ENCODE measurements at places on chromosomes 3 and 15.

DNA sequence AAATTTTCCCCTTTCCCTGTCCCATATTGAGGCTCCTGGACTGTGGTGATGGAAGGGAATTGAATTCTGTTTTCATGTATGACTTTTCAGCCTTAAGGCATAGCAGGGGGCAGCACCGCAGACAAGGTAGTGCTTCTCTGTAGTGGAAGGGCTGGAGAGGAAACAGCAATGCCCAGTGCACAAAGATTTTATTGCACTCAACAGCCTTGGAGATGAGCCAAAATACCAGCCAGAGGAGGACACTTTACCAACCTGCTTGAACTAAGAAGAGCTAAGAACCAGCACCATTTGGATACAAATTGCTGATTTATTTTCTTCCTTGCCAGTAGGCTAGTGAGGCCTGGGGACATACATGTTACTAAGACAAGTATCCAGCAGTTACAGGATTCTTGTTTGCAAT is 98.7 kb downstream of the KCNMB2 start:
- DNase-seq = no peak

GRCh38 chr3:136838641-136839555 is 20.0 kb downstream of the SLC35G2 start:
- no peak for DNase-seq

- no peak for DNase-seq
Measured at GRCh38 chr3:50286322-50287227, 5.7 kb downstream of the IFRD2 start.

GRCh38 chr3:64291956-64292355 is 66.7 kb upstream of the PRICKLE2 start:
- DNase-seq = no peak

- no peak for DNase-seq
Measured at GRCh38 chr3:111548756-111549155, 6.8 kb downstream of the CD96 start.

DNA sequence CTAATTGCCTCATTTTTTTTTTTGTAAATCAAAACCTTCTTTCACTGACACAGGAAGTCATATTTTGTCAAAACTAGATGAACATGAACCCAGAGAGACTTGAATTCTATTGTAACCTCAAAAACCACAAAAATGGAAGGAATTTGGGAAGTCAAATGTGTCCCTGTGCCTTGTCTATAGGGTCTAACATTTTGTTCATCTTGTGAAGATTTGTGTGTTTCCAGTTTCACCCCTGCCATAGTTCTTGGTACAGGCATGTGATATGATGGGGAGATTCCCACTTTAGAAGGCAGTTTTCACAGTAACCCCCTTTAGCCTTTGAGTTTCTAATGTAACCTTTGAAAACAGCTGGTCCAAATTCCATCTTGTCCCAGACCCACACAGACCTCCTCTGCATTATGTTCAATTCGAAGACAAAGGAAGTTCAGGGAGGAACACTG is 318.5 kb upstream of the ADAMTS9 start:
- DNase-seq = no peak

DNA sequence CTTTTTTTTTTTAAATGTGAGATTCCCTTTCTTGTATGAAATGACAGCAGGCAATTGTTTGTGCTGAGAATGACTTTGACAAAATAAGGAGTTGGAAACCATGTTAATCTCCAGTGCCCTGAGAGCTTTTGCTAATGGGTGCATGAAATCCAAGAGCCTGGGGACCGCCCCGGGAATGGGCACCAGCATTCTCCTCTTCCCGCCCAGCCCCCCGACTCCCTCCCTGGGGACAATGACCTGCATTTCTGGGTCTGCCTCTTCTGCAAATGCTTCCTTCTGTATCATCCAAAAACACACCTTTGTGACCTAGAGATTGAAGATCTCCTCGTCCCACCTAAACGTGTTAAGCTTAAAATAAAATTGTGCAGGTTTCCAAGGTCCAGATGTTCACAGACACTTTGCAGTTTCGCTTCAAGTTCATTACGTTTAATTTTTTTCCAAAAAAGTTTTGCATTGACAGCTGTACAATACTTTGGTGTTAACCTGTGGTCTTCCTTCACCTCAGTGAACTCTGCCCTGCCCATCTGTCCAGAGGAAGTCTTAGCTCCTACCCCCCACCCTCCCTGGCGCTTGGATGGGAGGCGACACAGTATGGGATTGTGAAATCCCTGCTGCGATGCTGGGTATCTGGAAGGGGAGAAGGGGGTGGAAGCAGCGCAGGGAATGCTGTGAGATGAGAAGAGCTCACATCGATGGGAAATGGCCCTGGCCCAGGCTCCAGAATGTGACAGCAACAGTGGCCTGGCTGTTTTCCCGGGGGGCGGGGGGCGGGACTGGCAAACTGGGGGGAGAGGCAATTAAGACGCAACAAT is 50.1 kb downstream of the TLE3 start:
- DNase-seq = no peak

GRCh38 chr3:44772099-44772442 is 10.5 kb downstream of the KIF15 start:
- no peak for DNase-seq

- no peak for DNase-seq
Measured at GRCh38 chr3:87996882-87997281, 61.9 kb downstream of the CGGBP1 start.

DNA sequence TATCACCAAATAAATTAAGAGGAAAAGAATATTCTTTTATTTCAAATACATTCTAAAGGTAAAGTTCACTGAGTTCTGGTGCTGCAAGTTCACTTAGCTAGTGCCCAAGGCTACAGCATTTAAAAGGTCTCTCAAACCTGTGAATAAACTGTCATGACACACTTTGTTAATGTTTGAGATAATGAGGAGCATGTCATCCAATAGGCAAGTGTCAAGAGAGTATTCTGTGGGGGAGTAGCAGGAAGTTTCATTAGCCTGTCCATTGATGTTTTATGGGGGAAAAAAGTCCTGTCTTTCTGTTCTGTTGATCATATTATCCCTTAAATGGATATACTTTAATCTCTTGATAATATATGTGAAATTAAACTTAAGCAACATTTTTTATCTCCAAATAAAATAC is 4.0 kb downstream of the SPESP1 start:
- no peak for DNase-seq

DNA sequence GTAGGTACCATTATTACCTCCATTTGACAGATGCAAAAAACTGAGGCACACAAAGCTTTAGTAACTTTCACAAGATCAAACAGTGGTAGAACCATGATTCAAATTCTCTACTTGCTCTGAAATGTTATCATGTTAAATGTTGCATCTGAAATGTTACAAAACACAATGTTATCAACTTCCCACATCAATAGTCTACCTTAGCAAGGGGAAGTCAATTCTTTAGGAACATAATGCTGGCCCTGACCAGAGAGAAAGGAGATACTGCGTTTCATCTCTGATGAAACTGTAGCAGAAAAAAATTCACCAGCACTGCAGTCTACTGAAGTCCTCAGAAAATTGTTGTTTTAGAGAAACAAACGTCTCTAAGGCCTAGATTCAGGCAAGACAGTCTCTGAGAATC is 174.1 kb downstream of the SATB1 start:
- no peak for DNase-seq

DNA sequence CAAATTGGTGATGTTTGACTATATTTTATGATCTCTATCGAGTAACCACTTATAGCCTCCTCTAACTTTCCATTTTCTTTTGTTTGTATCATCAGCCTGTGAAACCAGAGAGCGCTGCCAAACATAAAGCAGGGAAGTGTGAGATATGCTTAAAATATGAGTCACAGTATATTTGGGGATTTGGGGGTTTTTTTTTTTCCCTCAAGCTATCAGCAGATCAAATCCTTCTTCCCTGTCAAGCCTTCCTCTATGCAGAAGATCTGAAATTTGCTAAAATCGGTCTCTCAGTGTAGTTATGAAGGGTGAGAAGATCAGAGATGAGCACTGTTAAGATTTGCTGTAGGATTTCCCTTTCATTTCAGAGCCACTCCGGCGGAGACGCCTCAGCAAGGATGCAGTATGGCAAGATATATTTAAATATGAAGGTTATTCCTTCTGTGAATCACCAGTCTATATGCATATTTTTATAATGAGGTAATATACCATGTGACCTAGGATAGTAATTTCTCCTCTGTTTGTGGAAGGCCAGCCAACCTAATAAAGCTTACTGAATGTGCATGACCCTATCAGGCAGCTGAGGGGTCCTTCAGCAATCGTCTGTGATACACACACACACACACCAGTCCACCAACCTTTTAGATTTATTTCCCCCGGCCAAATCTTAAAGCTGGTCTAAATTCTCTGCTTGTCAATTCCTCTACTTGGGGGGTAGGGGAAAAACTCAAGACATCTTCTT is 474.1 kb downstream of the FOXP1 start:
- DNase-seq = no peak

DNA sequence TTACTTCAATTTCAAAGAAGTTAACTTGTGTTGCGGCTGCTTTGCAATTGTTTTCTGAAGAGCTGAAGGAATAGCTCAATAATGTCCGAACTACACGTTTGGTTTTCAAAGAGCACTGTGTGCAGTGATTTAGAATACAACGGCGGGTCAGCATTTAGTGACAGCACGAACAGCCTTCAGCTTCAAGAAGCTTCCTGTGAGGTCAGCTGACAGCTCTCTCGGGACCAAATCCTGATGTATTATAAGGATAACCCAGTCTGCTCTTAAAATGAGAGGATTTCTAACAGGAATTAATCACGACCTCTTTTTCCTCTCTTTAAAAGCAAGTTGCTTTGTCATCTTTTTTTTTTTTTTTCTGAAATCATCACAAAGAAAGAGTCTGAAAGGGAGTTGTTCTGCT is 97.9 kb upstream of the UNC13C start:
- DNase-seq = no peak

- DNase-seq = no peak
Measured at GRCh38 chr15:60128710-60129109, 124.6 kb downstream of the FOXB1 start.

GRCh38 chr15:41523097-41523496 is 9.5 kb upstream of the LTK start:
- no peak for DNase-seq

DNA sequence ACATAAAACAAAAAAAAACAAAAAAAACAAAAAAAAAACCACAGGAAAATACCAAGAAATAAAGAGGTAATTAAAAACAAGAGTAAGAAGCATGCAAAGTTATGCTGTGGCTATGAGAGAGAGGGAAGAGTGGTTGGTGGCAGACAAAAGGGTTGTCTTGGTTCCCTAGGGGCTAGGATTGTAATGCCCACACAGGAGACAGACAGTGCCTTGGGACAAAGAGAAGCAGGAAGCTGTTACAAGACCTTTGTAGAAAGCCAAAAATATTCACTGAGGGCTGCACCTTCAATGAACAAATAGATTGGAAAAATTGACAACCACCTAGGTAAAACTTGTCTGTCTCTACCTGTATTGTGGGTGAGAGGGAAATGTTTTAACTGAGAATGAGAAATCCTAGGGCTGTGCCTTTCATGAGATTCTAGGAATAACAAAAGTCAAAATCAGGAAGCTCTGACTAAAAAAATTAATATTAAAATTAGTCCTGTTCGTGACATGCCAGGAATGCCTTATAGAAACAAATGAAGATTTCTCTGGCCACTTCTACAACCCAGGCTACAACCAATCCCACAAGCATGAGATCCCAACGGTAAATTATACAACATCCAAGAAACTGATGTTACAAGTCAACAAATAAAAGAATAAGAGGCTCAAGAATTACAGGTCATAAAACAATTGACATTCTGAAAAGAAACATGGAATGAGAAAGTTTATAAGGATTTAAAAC is 45.0 kb upstream of the PRICKLE2 start:
- no peak for DNase-seq

GRCh38 chr3:194135516-194135805 is 487 bp upstream of the HES1 start:
- DNase-seq = no peak

DNA sequence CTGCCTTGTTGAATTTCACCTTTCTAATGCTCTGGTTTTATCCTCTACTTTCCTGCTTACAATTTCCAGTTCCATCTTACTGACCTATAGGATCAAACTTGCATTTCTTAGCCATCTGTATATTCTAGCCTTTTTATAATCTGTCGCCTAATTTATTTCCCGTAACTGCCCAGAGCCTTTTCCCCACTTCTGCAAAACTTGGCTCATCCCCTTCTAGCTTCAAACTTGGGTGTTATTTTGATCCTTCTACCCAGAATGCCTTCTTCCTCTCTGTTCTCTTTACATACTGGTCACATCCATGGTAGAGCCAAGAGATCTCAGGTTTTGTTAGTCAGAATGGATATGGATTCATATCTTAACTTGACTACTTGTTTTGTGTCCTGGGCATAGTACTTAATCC is 2.6 kb downstream of the SACM1L start:
- DNase-seq = no peak

DNA sequence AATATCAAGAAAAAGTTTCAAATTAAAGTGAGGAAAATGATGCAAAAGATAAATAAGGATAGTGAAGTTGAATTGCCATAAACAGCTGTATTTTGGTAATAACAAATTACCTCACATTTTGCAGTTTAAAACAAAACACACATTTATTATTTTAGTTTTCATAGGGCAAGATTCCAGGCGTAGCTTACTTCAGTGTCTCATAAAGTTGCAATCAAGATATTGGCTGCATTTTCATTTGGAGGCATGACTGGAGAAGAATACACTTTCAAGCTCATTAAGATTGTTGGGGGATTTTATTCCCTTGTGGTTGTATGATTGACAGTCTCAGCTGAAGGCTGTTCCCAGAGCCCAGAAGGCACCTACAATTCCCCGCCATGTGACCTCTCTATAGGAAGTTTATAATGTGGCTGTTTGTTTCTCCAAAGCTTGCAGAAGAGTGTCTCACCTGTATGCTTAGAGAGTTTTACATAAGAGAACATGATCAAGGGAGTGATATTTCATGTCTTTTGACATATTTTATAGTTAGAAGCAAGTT is 151.4 kb downstream of the OTOL1 start:
- DNase-seq = no peak

DNA sequence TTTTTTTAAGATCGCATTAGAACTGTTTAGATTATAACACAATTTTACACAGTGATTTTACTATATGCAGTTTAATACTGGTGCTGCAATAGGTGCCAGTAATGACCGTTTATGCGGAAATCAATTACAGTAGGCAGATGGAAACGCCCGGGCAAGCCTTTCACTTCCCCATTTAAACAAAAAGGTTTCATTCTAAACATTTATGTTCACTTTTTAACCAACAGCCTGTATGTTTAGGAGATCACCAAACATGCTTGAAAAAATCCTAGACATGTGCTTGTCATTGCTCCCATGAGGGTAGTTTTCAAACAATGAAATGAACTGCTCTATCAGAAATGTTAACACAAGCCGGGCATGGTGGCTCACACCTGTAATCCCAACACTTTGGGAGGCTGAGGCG is 2.7 kb downstream of the BNIP2 start:
- DNase-seq = no peak

- no peak for DNase-seq
Measured at GRCh38 chr3:149509526-149509925, 35.0 kb downstream of the TM4SF4 start.

- no peak for DNase-seq
Measured at GRCh38 chr3:86954747-86955146, 36.2 kb downstream of the VGLL3 start.

- DNase-seq = no peak
Measured at GRCh38 chr3:40679290-40679689, 154.5 kb downstream of the ZNF621 start.
